ENCODE measurements at places on chromosomes 6 and 20.
A peak's percentile ranks its signal among the peaks of the same experiment; 100 is the strongest.

GRCh38 chr20:62888406-62888805 lies 26.8 kb upstream of the TCFL5 start:
- DNase-seq, result no peak

DNA sequence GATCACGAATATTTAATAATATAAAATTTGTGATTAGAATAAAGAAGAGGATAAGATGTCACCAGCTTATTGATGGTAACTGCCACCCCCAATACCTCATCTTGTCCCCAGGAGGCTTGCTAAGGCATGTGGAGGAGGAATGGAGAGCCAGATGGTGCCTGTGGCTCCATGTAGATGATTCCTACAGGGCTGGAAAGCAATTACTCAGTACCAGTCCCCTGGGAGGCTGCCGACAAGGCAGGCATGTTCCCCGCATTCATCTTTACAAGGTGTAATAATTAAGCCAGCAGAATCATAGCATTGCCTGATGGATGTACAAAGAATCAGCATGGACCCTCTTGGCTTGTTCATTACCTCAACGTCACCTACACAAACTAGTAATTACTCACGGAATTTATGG lies 155.3 kb downstream of the PLCB1 start:
- no peak for DNase-seq

DNA sequence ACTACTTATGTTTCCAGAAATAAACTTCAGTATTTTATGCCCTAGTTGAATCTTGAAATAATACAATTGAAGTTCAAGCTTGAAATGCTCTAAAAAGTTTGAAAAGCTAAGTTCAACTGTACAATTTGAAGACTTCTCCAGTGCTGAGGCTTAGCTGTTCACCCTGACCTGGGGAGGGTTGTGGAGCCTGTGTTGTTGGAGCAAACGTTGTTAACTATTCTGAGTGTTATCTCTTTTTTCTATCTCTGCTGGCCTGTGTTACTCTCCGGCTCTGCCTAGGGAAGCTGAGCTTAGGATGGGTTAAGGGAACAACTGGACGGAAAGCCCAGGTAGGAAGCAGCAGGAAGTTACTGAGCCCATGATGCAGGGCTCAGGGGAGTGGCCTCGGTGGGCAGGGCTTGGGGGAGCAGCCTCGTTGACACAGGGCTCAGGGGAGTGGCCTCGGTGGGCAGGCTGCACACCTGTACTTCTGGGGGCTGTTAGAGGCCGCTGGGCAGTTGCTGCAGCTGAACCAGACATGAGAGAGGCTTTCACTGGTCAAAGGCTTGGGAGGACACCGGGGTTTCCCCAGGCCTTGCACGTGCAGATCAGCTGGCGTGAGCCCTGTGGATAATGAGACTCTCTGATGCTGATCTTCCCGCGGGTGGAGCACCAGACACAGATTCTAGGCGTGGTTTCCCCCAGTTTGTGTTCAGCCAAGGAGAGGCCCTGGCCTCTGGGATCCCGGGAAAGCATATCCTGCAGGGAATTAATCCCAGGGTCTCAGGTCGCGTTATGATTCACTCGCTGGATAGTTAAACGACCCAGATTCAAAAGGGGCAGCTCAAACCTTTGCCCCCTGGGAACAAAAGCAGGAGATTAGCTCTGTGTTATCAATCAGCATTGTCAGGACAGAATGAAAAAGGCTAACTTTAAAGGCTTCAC lies 58.9 kb downstream of the ERMARD start:
- peak; percentile 60 for DNase-seq

DNA sequence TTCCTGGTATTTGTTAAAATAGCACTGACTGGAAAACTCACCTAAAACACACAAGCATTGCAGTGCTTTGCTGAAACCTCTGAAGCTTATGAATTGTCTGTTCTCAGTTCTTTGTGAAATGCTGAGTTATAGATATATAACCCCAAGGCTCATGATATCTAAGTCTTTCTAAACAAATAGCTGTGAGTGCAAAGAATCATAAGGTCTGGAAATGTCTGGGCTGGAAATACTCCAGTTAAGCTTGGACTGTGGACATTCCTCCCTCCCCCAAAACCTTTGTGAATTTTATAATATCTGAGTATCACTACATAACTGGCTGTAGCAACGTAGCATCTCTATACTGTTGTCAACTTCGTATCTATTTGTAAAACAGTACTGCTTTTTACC lies 69.1 kb downstream of the CBLN4 start:
- DNase-seq, result no peak

DNA sequence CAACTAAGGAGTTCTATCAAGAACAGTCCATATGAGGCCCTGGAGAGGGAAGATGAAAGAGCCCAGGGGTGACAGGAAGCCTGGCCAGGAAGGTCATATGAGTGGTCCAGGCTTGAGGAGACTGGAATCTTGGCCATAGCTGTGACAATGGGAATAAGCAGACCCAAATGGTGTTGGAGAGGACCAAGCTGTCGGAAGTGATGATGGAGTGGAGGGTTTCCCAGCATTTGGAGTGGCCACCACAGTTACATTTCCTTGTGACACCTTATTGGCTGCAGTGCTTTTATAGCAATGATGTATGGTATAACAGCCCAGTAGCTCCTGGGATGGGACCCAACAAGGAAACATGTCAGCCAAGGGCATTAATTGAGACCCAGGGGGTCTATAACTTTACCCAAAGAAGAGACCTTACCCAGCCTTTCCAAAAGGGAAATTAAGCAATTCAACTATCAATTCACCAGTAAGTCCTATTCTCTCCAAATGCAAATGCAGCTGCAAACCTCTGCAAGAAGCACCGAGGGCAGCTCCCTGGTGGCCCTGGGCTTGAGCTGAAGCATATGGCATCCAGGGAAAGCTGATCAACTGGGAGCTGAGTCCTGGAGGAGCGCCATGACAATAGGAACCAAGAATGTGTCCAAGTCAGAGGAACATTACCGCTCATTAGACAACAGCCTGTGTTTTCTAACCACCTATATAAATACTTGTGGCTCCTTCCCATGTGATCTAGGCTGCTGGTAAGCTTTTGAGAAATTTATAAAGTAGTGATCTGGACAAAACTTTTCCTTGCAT lies 219.4 kb downstream of the SOD2 start:
- DNase-seq, result no peak
